ENCODE measurements at places on chromosomes 1 and 21.

DNA sequence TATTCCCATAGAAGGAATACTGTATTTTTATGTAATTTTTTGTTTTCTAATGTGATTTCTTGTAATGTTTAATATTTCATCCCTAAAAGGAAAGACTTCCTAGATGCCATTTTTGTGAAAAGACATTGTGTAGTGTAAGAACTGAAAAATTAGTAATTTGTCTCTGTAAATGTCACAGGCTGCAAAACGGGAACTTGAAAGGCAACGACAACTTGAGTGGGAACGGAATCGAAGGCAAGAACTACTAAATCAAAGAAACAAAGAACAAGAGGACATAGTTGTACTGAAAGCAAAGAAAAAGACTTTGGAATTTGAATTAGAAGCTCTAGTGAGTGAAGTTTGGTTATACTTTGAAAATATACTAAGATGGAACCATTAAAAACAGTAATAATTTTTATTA lies 132.2 kb downstream of the ITSN1 start:
- DNase-seq = no peak

DNA sequence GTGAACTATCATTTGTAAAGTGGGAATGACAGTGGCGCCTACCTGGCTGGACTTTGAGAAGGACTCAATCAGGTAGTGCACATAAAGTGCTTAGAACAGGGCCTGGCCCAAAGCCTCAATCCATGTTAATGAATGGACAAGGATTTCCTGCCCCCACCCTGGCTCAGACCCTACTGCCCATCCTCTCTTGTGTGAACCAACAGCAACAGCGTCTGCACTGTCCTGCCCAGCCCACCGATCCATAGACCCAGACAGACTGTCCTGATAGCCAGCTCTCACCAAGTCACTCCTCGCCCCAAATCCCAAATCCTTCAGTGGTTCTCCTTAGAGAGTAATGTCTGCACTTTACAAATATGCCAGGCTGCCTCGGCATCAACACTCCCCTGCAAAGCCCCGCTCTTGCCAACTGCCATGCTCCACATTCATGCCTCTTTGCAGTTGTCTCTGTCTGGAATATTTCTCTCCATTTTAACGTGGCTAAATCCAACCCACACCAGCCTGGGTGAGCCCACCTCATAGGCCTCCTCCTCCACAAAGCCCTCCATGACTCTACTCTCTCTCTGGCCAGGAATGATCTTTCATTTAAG lies 157.6 kb upstream of the EDN2 start:
- no peak for DNase-seq

- no peak for DNase-seq
Observed at GRCh38 chr21:17796037-17796403, 23.1 kb downstream of the C21orf91 start.

DNA sequence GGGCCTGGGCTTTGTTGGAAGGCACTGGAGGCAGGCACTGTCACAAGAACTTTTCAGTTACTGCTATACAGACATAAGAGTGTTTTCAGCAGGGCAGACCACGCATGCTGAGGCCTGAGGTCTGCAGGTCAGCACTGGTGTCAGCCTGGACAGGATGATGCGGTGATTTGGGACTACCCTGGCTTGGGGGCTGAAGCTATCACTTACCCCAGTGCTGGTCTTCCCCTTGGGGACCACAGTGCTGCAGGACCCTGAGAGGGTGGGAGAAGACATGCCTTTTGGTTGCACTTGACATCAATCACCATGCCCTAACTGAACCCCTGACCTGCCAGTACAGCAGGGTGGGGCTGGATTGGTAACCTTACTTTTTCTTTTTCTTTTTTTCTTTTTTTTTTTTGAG lies 9.2 kb downstream of the DMRTB1 start:
- no peak for DNase-seq

- DNase-seq = no peak
Observed at GRCh38 chr1:53576866-53577760, 117.9 kb downstream of the DMRTB1 start.

DNA sequence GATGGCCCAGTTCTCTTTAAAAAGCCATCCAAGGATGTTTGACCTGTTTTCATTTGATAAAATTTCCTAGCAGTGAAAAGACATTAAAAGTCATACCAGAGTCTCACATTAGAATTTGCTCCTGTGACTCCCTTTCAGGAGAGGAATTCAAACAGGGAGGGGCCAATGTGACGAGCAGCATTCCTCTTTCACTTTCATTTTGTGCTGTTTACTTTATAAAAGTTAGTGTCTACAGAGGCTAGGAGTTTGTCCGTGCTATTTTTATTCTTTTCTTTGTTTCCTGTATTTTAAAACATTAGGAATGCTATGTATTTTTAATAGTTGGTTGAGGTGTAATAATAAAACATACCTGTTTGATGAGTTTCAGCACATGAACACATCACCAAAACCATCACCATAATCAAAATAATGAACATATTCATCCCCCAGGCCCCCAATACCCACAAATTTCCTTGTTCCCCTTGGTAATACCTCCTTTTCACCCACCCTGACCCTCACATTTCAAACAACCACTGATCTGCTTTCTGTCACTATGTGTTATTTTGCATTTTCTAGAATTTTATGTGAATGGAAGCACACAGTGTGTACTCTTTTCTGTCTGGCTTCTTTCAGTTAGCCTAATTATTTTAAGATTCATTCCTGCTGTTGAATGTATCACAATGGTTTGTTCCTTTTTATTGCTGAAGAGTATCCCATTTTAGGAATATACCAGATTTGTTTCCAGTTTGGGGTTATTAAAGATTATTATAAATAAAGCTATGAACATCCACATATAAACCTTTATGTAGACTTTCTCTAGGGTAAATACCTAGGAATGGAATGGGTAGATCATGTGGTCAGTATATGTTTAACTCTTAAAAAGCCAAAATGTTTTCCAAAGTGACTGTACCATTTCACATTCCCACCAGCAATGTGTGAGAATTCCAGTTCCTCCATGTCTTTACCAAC lies 129.5 kb downstream of the TENT5C start:
- no peak for DNase-seq

DNA sequence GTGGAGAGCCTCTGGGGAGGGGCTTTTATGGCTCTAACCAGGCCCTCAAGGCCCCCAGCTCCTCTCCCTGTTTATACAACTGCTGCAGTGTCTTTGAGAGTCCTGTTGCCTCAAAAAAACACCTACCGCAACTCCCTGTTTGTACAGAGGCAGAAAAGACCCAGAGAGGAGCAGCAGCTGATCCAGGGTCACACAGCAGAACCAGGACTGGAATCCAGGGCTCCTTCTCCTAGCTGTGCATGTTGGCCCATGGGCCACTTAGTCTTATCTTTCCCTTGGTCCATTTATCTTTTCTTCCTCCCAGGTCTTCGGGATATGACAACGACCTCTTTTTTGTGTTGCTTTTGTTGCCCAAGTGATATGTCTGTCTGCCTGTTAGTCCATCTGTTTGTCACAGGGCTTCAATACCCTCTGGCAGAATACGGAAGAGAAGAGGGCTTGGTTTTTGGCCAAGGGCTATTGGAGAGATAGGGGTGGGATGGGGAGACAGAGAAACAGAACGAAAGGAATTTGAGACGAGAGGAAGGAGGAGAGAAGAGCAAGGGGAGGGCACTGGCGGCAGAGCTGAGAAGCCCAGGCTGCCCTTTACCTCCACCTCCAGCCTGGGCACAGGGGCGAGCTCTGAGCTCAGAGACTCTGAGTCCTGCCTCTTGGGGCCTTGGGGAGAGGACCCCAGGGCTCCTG lies 33.5 kb upstream of the WASF2 start:
- DNase-seq = no peak

GRCh38 chr1:13723810-13724209 lies 23.8 kb downstream of the PRDM2 start:
- no peak for DNase-seq

DNA sequence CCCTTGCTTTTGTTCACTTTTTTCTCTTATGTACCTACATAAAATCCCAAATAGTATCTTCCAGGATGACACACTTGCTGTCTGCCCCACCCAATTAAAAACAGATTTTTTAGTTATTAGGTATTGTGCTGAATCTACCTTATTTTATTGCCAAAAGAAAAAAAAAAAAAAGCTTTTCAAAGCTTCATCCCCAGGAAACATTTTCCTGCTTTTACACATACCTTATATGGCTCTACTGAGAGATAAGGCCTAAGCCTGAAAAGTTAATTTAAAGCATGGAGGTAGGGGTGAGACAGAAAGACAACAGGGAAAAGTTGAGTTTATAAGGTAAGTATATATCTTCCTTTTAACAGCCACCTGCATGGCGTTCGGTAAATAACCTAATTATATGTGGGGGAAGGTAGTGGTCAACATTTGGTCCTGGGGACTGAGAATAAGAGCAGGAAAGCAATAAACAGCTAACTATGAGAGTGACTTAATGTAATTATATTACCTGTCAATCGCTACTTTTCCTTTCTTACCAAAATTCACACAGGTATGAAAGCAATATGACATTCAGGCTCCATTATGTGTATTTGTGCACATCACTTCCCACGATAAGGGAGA lies 54.6 kb upstream of the BOLA1 start:
- no peak for DNase-seq

DNA sequence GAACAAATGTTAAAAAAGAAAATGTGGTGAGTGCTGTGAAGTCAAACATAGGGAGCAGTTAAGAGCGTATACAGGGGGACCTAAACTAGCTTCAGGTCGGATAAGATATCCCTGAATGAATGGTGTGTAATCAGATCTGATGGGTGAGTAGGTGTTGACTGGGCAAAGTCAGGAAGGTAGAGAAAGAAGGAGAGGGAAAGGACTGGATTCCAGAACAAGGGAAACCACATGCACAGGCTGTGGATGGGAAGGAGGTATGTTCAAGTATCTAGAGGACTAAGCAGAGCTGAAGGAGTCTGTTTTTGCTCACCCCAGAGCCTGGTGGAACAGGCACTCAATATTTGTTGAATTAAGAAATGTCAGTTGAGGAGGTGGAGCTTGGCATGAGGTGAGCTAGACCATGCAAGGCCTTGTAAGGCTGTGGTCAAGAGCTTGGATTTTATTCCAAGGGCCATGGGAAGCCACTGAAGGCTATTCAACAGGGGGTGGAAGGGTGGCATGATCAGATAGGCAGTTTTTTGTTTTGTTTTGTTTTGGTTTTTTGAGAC lies 27.4 kb downstream of the MAP7D1 start:
- no peak for DNase-seq

All from AG04449 (cell line).